Hematopoietic multipotent progenitor cell treated with erythropoietin and hydrocortisone succinate and interleukin-3 and kit ligand, for 4 days (in vitro differentiated cells): ENCODE measurements at places on chromosomes 11 and 22.

GRCh38 chr22:22745225-22746060 lies 101.0 kb downstream of the GGTLC2 start:
- peak; percentile 85 for DNase-seq

DNA sequence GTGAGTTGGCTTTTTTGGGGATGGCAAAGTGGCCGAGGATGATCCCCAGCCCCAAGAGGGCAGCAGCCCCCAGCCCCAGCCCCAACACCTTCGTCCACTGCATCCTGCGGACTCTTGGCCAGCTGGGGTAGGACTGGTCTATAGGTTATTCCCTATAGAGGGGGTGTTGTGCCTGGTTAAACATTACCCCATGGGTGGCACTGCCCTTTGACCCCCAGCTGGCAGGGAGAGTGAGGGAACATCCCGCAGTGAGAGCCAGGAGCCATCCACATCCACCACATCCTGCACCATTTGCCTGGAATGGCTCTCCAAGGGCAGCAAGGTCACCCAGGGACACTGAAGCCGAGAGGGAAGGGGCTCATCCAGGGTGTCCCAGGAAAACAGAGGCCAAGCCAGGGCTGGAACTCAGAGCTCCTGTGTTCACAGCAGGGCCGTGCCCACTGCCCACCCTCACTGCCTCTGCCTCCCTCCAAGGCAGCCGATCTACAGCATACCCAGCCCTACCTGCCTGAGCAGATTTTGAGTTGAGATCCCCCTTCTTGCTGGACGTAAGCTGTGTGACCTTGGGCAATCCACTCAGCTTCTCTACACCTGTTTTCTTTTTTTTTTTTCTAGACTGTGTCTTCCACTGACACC lies at the start of gene NAALADL1:
NAALADL1 (minus strand) TSS at position 135 of the 636 bp plus-strand sequence; CDS start at position 103, 32 bp downstream.
- no peak for DNase-seq

DNA sequence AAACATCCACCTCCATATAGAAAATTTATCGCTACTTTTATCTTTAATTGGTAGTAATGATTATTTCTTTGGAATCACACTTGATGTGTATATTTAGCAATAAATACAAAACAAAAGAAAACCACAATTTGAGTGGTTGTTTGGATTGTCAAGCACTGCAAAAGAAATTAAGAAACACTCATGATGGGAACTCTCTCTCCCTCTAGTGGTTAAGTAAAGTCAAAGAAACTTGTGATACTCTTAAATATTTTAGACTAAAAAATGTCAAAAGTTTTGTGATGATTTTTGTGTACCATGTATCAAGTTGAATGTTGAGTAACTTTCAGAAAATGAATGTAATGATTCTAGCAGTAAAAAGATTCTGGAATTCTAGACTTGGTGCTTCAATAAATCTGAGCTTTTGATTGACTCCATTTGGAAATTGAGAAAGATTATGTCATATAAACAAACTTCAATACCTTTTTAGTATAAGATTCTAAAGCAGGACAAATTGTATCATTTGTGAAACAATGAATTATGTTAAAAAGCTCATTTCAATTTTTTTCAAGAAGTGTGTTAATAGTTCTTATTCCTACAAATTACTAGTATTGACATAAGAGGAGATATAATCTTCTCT lies 20.8 kb downstream of the MUC15 start:
- peak; percentile 1 for DNase-seq

GRCh38 chr11:104619751-104620150 lies 278.5 kb downstream of the CASP12 start:
- DNase-seq, result no peak

- DNase-seq, result no peak
Measured at GRCh38 chr22:23525510-23525909, 54.6 kb downstream of the IGLL1 start.

DNA sequence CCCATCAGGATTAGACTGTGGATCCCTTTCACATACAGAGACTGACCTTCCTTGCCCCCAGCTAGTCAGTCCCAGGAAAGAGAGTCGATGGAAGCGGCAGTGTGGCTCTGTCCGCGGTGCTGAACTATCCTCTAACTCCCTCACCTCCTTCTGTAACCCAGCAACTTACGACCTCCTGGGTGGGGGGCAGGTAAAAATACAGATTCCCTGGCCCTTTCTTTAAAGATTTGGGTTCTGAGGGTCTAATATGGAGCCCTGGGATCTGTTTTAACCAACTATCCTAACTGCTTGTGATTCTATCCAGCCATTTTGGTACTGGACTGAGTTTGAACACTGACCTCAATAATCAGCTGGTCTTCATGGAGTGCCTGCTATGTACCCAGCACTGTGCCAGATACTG lies 23.2 kb downstream of the MFNG start:
- peak; percentile 74 for DNase-seq

- no peak for DNase-seq
Measured at GRCh38 chr11:36719358-36720107, 121.5 kb upstream of the RAG2 start.

DNA sequence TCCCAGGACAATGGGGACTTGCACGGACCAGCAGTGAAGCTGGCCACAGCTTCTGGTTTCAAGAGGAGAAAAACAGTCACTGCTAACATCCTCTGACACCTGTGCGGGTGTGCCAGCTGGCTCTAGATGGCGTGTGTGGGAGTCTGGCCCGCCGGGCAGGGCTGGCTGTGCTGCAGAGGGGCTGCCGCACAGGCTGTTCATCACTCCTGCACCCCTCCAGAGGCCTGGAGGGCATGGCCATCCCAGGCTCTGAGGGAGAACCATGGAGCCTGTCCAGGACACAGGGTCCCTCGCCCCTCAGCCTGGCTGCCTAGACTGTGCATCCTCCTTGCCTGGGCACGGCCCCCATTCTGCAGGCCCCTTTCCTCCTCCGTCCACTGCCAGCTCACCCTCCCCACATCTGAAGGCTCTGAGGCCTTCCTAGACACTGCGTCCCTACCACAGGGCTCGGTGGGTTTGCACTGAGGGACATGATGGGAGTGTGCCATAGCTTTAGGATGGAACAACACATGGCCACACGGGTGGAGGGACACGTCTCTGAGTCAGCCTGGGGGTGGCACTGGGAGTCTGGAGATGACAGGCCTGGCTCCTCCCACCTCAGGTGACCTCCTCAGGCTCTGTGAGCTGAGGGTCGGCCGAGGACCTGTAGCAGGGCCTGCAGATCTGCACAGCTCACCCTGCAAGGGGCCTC lies 42.1 kb upstream of the GNB1L start:
- DNase-seq, result no peak
